ENCODE measurements at places on chromosomes 5 and 9.

- DNase-seq, result no peak
Measured at GRCh38 chr9:111035543-111036428, 2.5 kb downstream of the LPAR1 start.

DNA sequence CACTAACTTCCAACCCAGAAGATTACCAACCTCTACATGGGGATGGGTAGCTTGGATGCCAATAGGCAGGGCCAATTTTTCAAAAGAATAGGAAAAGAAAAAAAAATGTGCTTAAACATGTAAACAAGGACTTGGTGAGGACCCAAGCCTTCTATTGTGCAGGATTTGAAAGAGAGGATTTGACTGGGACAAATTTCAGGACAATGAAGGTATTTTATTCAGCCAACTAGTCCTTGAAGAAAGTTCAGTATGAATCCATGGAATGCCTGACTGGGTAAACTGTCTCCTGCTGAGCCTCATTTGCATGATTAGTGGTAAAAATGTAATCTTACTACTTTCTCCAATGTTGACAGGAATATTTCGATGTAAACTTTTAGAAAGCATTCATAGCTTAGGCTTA is 192.5 kb upstream of the RORB start:
- no peak for DNase-seq

GRCh38 chr5:151757233-151758140 is 944 bp downstream of the ATOX1 start:
- DNase-seq, result peak; percentile 15

DNA sequence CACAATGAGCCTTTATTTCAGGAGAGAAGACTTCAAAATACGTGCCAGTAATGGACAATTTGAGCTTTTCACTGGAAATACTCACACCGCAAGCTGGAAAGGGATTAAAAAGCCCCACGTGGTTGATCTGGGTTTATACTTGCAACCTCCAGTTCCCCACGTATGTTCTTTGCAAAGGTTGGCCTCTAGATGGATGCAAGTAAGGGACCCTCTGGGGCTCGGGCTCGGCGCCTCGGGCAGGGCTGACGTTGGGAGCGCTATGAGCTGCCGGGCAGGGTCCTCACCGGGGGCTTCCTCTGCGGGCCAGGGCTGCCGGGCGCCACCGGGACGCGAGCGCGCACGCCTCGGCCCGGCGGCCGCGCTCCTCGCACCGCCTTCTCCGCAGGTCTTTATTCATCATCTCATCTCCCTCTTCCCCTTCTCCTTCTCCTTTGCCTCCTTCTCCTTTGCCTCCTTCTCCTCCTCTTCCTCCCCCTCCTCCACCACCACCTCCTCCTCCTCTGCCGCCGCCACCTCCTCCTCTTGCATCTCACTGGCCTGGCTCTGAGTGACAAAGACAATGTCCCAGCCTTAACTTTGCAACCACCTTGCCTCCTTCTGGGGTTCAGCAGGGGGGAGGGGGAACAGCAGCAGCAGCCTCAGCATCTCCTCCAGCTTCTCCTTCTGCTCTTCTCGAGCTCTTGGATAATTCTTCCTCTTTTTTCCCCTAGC is 701 bp upstream of the ZNF462 start:
- no peak for DNase-seq

DNA sequence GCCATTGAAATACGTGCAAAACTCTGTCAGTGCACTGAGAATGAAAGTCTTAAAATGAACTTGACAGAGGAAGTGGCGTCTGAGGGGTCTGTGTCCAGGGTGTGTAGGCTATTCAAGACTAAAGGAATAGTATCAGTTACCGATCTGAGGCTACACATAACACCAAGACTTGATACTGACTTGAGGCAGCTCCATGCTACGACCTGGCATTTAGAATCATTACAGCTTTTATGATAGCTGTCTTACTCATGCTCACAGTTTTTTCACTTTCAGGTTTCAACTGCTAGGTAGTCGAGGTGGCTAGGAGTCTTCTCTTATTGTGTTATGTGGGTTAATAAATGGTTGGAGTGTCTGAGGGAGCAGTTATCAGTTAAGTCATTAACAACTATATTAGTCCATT is 92.8 kb upstream of the SLCO6A1 start:
- DNase-seq, result no peak

GRCh38 chr9:100108559-100108958 is 9.5 kb downstream of the INVS start:
- DNase-seq, result no peak

- peak; percentile 15 for DNase-seq
Measured at GRCh38 chr9:131277287-131277909, 1.1 kb upstream of the FAM78A start.

GRCh38 chr5:97923997-97924396 is 741.0 kb upstream of the RIOK2 start:
- DNase-seq, result no peak

DNA sequence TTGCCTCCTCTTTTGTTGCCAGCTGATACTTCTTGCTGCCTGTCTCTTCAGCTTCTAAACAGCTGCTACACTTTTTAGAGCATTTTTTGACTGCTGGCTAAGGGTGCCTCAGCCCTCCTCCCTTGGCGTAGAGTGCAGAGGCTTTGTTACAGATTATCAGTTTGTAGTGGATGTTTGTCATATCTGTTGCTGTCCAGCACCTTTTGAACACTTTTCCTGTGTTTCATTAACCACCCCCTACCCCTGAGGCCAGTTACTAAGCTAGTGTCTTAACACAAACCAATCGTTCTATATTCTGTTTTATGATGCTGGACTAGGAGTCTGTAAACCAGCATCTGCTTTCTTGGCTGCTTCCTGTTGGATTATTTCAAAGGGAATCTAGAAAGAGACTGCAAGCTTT is 441.5 kb downstream of the DNAH5 start:
- DNase-seq, result no peak
